Activated CD4-positive, alpha-beta T cell treated with anti-CD3 and anti-CD28 coated beads for 24 hours (primary cell): ENCODE measurements at places on chromosomes 1 and 21.

GRCh38 chr1:20405051-20405754 lies 80.8 kb downstream of the CAMK2N1 start:
- DNase-seq: no peak

GRCh38 chr1:173409613-173410012 lies 67.5 kb upstream of the PRDX6 start:
- DNase-seq: no peak

GRCh38 chr1:168631671-168632400 lies 55.4 kb downstream of the XCL1 start:
- DNase-seq: no peak

GRCh38 chr1:171403393-171403792 lies 81.9 kb upstream of the PRRC2C start:
- DNase-seq: no peak

GRCh38 chr1:192654591-192655251 lies 18.8 kb downstream of the RGS13 start:
- DNase-seq: no peak

- DNase-seq: no peak
These were observed 12.1 kb downstream of the PGBD2 start for GRCh38 chr1:248918131-248918530.

- no peak for DNase-seq
These were observed 2.7 kb downstream of the ADAMTS4 start for GRCh38 chr1:161196111-161196510.

DNA sequence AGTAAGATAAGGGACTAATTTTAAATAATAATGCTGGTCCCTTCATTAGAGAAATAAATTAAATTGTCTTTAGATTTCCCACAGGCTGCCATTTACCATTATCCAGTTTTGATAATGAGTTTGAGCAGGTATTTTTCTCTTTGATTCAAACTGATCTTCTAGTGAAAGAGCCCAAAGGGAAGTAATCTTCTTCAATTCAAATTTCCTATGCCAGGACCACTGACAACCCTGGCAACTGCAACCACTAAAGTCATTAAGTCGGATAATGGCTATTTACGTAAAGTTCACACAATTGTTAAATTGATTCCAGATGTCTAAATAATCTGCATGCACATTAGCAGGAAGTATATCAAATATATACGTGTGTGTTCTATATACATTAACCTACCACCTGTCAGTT lies 399.3 kb downstream of the PTPRC start:
- DNase-seq: no peak

- no peak for DNase-seq
These were observed 8.9 kb upstream of the APP start for GRCh38 chr21:26179501-26179900.

DNA sequence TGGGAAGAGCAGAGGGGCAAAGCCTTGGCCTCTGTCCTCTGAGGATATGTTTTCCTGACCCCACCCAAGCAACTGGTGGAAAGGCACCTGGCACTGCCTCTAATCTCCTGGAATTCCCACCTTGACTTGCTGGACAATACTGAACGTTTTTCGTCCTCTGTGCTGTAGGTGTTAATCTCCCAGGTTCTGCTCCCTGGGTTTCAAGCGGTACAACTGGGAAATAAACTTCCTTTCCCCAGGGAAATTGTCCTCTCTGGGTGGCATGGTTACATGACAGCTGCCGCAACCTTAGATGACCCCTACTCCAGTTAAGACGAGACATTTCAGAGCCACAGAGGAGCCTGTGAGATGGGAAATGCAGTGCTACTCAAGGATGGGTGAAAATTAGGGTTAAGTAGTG lies 57.3 kb upstream of the BCAR3 start:
- no peak for DNase-seq

DNA sequence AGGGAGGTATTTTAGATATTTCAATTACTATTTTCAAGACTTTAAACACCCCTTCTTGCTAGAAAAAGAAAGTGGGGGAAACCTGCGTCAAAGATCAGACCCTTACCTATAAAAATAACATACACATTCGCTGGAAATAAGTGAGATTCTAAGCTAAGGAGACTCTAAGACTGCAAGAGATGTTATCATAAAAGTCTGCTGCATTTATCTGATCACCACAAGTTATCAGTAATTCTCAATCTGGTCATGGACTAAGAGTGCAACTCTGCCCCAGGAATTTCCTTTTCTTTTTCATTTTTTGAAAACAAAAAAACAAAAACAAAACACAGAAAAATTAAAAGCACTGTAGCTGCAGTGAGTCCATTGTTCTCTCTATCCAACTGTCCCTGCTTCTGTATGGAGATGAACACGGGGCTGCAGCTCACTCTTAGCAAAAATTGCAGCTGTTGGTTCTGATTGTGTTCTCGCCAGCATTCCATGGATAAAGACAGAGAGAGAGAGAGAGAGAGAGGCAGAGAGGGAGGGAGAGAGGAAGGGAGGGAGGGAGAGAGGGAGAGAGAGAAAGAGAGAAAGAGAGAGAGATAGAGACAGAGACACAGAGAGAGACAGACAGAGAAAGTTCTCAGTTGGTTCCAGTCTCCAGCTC lies 14.1 kb downstream of the XKR8 start:
- DNase-seq: no peak

GRCh38 chr1:162823771-162824525 lies 33.4 kb downstream of the HSD17B7 start:
- DNase-seq: no peak

GRCh38 chr1:66258404-66259105 lies 275.4 kb upstream of the SGIP1 start:
- no peak for DNase-seq

- no peak for DNase-seq
These were observed 1.3 kb upstream of the S100A10 start for GRCh38 chr1:151994956-151995355.

GRCh38 chr1:35881850-35882273 lies 1.1 kb upstream of the AGO1 start:
- no peak for DNase-seq

- DNase-seq: no peak
These were observed 685 bp downstream of the CRTC2 start for GRCh38 chr1:153957744-153958110.

GRCh38 chr1:1402072-1402900 lies 3.2 kb upstream of the CCNL2 start:
- no peak for DNase-seq

- DNase-seq: no peak
These were observed 176.4 kb downstream of the ZNF281 start for GRCh38 chr1:200233393-200233792.

DNA sequence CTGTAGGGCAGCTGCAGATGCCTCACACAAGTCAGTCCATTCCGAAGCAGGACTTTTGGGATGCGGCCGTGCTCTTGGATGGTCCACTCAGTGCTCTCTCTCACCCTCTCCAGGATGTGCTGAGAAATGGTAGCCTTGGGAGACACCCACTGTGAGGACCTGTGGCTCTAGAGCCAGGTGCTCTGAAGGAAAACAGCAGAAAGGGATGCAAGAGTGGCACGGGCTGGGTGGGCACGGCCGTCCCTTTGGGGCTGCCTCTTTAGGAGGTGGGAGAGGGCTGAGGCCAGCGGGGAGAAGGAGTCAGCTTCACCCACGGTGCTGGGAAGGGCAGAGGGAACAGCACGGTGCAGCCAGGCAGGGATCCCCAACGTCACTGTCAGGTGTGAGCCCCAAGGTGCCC lies 106.1 kb downstream of the RIPK4 start:
- DNase-seq: no peak

DNA sequence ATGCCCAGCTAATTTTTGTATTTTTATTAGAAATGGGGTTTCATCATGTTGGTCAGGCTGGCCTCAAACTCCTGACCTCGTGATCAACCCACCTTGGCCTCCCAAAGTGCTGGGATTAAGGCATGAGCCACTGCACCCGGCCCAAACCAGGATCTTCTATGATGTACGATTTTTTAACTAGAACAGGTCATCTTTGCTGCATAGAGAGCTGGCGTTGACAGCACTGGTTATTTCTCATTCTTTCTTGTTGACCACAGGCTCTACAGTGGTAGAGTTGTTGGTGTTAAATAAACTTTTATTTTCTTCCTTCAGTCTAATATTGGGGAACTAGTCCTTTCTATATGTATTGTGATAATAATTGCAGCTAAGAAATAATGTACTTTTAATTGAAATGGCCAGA lies 3.8 kb upstream of the MAB21L3 start:
- DNase-seq: no peak

DNA sequence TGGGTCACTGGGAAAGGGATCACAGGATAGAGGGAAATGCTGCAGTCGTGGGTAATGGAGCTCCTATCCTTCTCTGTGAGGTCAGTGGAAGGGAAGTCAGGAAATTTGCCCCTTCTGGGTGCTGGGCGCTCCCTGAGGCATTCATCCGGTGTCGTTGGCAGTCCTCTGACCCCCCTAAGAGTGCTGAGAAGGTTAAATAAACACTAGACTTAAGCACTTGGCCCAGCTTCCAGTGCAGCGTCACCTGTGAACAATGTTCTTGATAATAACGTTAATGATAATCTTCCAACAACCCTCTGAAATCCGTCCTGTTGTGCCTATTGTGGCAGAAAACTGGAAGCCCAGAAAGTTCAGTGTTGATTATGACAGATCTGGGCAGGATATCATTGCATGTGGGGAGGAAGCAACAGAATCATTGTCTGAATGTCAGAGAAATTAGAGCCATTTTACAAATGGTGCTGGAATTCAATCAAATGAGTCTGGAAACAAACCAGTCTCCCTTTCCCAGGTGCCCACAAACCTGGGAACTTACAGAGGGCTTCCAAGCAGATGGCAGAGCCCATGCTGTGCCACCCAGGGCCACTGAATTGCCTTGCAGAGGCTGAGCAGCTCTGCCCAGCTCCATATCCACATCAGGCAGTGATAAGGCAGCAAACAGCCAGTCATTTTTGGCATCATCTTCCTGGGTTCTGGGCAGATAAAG lies 216.8 kb downstream of the KAZN start:
- no peak for DNase-seq

- no peak for DNase-seq
These were observed 59.9 kb upstream of the SPOCD1 start for GRCh38 chr1:31875636-31876236.

DNA sequence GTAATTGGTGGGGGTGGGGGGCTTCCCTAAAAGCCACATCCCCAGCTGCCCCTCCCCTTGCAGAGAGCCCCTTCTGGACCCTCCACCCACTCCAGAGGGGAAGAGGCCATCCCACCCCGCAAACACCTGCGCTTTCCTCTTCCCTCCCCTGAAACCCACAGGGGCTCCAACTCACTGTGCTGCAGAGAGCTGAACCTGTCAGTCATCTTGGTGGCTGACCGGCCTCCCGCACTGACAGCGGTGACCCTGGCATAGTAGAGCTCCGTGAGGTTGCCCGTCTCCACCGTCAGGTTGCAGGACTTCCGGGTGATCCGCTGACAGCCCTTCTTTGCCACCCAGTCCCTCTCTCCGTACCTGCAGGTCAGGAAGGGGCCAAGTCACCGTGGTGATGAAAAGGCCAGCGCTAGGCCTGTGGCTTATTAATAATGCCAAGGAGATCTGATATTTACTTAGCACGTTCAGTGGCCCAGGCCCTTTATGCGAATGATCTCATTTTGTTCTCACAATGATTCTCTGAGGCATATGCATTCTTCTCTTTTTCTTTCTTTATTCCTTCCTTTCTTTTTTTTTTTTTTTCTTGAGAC lies 5.9 kb downstream of the IL22RA1 start:
- no peak for DNase-seq

- DNase-seq: no peak
These were observed 33.9 kb downstream of the APP start for GRCh38 chr21:26136671-26137070.

- no peak for DNase-seq
These were observed 669.8 kb upstream of the B3GALT2 start for GRCh38 chr1:193856261-193856660.

DNA sequence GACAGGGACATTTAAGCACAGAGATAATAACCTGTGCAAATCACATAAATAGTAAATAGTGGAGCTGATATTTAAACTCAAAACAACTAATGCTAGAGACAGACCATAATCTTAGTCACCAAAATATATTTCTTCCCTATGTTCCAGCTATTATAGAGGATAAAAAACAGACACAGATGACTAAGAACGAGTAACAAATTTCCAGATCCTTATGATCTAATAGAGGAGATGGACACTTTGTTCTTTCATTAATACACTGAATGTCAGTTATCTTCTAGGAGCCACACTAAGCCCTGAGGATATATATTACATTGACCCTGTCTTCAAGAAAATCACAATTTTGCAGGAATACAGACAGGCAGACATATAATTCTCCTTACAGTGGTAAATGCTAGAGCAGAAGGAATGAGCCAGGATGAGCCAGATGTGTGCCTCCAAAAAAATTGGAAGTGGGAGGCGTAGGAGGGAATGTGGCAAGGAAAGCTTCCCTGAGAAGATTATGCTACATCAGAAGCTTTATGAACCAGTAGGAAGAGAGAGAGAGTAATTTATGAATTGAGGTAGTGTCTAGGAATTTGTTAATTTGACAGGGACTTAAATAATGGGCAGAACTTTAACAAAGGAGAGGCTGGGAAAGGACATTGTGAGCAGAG lies 395.4 kb upstream of the BEND5 start:
- no peak for DNase-seq

DNA sequence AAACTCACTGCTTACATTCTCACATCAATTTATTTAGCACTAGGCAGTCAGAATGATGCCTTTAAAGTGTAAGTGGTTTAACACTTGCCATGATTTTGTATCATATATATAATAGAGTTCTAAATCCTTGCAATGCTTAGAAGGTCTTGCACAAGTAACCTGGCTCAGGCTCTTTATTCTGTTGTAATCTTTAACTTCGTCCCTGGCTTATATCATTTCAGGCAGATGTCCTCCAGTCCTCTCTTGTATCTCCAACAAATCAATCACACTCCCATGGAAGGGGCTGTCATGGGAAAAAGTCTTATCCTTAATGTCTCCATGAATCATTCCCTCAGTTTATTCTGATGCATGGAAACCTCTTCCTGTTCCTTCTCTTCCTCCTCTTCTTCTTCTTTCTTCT lies 841.6 kb upstream of the B3GALT2 start:
- DNase-seq: no peak

DNA sequence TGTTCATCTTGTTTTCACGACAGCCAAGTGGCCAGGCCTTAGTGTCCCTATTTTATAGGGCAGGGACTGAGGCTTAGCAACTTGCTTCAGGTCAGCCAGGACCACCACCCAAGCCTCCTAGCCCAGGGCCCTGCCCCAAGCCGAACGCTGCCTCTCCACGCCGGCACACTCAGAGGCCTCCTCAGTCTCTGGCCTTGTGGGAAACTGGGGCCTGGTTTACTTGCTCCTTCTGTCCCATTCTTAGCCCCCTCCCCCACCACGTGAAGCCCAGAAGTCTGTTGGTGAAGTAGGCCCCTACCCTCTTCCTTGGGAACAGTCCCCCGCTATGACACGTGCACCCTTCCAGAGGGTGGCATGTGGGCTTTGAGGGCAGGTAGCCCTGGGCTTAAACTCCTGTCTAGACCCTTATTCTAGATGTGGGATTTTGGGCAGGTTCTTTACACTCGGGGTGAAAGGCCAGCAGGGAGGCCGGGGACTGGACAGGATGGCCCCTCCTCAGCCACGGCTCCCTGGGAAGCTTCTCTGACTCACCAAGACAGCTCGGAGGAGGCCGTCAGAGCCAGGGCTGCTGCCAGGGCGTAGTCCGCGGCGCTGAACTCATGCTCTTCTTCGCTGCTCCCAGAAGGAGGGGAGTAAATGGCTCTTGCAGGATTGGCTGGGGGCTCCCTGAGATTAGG lies 4.3 kb downstream of the MYOM3 start:
- no peak for DNase-seq

GRCh38 chr1:84143796-84144565 lies at the start of gene PRKACB:
PRKACB (plus strand) TSS chr1:84144271; CDS start chr1:84144362, 91 bp downstream.
- no peak for DNase-seq

GRCh38 chr1:18419845-18420184 lies 60.9 kb upstream of the KLHDC7A start:
- no peak for DNase-seq

GRCh38 chr1:206922524-206922923 lies 783 bp upstream of the FCMR start:
- no peak for DNase-seq
